ENCODE measurements at places on chromosomes 5 and 9.

- DNase-seq = no peak
Measured at GRCh38 chr5:139701056-139701741, 53.0 kb downstream of the CXXC5 start.

GRCh38 chr5:153489611-153490010, 859 bp upstream of the GRIA1 start:
- DNase-seq = no peak

- no peak for DNase-seq
Measured at GRCh38 chr9:36146651-36147050, 10.1 kb downstream of the GLIPR2 start.

DNA sequence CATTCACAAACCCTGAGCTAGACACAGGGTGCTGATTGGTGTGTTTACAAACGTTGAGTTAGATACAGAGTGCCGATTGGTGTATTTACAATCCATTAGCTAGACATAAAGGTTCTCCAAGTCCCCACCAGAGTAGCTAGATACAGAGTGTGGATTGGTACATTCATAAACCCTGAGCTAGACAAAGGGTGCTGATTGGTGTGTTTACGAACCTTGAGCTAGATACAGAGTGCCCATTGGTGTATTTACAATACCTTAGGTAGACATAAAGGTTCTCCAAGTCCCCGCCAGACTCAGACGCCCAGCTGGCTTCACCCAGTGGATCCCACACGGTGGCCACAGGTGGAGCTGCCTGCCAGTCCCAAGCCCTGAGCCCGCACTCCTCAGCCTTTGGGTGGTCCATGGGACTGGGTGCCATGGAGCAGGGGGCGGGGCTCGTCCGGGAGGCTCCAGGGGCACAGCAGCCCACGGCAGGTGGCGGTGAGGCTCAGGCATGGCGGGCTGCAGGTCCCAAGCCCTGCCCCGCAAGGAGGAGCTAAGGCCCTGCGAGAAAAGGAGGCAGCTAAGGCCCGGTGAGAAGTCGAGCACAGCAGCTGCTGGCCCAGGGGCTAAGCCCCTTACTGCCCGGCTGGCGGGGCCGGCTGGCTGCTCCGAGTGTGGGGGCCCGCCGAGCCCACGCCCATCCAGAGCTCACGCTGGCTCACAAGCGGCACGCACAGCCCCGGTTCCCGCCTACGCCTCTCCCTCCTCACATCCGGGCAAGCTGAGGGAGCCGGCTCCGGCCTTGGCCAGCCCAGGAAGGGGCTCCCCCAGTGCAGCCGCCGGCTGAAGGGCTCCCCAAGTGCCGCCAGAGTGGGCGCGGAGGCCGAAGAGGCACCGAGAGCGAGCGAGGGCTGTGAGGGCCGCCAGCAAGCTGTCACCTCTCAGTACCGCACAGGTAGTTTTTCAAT, 1039.2 kb upstream of the CDH9 start:
- DNase-seq = no peak

Data from effector CD4-positive, alpha-beta T cell (primary cell).